ENCODE measurements at places on chromosomes 6 and 20. TPM values are rescaled to one million over a fixed set of nuclear protein-coding genes. Genes with fewer than 3 reads are reported as not detected.

DNA sequence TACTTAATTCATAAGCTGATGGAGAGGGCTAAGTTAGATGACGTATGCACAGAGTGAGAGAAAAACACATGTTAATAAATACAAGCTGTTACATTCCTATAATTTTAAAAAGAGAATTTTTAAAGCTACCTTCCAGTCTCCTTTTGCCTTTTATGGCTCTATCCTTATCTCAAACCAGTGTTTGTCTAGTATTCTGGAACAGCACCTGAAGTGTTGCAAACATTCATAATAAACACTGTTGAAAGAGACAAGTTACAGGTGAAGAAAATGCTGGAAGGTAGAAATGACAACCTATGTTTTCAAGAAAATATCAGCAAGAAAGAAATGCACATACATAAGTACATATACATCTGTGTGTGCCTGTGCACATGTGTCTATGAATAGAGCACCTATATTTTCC is 409.1 kb downstream of the PKHD1 start:
- DNase-seq: no peak

Gene C6orf58
- not detected for total RNA-seq

DNA sequence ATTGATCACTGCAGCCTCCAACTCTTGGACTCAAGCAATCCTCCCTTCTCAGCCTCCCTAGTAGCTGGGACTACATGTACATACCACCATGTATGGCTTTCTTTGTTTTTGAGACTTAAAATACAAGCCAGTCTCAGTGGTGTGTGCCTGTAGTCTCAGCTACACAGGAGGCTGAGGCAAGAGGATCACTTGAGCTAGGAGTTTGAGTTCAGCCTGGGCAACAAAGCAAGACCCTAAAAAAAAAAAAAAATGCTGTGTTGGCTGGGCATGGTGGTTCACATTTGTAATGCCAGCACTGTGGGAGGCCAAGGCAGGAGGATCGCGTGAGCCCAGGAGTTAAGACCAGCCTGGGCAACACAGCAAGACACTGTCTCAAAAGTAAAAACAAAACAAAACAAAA is 51.7 kb downstream of the UBR2 start:
- DNase-seq: no peak

Gene PCSK2
- total RNA-seq: not detected

DNA sequence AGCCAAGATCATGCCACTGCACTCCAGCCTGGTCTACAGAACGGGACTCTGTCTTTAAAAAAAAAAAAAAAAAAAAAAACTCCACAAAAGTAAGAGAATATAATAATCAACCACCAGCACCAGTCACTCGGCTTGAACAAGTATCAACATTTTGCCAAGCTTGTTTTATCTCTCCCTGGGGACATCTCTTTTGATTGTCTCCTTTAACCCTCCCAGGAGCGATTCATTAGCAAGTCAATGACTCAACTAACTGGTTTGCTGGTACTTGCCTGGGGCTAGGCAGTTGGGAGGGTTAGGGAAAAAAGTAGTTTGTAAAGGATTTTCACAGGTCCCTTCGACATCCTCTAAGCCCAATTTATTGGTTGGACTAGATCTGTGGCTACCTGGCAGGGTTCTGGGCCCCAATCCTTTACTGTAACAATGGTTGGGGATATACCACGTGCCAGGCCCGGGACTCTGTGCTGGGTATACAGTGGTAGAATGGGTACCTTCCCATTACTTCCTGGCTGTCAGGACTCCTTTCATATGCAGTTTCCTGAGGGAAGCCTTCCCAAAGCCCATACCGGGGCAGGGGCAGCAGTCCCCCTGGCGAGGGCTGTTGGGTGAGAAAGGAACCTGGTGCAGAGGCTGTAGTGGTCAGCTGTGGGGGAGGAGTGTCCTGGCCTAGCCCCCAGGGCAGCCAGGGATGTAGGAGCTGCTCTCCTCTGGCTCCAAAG is 12.2 kb downstream of the TGIF2 start:
- no peak for DNase-seq

DNA sequence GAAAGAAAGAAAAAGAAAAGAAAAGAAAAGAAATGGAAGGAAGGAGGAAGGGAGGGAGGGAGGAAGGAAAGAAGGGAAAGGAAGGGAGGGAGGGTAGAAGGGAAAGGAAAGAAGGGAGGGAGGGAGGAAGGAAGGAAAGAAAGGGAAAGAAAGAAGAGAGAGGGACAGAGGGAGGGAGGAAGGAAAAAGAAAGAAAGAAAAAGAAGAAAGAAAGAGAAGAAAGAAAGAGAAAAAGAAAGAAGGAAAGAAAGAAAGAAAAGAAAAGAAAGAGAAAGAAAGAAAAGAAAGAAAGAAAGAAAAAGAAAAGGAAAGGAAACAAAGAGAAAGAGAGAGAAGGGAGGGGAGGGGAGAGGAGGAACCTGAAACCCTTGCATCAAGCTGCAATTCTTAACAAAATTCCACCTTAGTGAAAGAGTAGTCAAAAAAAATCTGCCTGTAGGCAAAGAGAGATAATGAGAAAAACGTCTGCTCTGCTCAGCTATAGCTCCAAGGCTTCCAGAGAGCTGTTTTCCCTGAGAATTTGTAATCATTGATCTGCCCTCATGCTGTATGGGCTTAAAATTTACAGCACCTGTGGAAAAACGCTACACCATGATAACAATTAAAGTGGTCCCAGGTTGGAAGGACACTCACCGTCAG is 16.7 kb upstream of the MYCT1 start:
- no peak for DNase-seq

GRCh38 chr6:126385536-126385935 is 45.6 kb downstream of the CENPW start:
- no peak for DNase-seq

- DNase-seq: no peak
Measured at GRCh38 chr6:136990754-136991153, 54.0 kb downstream of the IL20RA start.

DNA sequence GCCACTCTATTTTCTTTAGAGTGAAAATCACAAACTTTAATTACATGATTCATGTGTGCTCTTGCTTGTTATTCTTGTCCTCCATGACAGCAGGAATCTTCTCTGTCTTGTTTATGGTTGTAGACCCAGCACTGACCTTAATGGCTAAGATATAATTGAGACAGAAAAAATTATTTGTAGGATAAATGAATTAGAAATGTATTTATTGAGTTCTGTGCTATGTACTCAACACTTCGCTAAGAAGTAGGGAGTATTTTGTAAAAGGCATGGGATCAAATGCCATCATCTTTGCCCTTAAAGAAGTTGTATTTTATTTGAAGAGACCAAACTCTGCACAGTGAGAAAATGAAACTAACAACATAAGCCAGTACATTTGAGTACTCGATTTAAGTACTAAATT is 71.2 kb downstream of the CBLN4 start:
- DNase-seq: no peak

GRCh38 chr6:53361549-53362031 is 12.8 kb upstream of the ELOVL5 start:
- DNase-seq: no peak

Gene ADAT2
- 3.6 TPM for total RNA-seq

Gene NHLRC1
- total RNA-seq: 0.65 TPM

GRCh38 chr6:50966986-50967385 is 148.3 kb downstream of the TFAP2B start:
- DNase-seq: no peak

- no peak for DNase-seq
Measured at GRCh38 chr20:64236137-64237088, 19.1 kb upstream of the PCMTD2 start.

DNA sequence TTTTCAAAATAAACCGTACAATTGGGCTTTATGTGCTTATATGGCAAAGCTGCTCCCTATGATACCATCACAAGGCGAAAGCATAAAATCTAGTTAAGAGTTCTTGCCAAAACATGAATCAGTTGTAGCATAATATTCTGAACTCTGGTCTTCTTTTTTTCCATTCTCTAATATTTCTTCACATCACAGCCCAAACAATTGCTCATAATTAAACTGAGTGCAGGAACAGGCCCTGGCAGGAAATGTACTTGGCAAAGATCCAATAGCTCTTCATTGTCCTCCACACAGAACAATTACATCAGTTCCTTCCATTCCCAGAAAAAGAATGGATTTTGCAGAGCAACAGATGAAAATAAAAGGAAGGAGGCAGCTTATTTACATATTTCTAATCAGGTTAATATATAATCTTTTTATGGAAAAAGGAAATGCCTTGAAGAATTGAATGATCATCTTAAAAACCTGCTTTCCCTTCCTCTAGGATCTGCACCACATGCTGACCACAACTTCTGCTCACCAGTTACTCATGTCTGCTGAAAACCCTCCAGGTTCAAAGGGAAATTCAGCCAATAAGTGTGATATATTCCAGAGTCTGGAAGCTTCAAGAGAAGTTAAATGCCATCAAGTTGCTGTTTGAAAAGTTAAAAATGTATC is 123.3 kb upstream of the COL21A1 start:
- peak; percentile 98 for DNase-seq

DNA sequence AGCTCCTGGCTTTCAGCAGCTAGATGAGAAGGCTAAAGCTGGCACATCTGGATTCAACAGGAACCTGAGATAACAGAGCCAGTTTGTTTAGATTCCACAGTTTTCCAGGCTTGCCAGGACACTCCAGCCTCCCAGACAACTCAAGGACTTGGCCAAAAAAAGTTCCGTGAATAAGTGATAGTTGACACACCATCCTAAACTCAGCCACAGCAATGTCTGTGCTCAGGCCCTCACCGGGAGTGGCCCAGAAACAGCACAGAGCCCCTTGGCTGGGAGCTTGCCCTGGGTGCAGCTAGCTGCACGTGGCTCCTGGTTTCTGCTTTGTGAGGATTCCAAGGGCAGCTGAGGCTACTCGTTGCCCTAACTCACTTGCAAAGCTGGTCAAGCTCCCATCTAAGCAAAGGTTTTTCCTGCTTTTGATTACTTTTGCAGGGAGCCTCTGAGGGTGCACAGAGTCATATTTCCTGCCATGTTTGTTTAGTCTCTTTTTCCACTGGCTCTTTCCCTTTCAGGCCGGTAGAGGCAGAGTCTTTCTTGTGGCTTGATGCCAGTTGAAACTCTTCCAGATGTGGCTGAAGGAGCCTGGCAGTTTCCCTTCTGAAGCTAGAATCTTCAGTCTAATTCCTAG is 118.3 kb upstream of the ECI2 start:
- DNase-seq: peak; percentile 89

Gene DCBLD1
- total RNA-seq: 32.3 TPM

Gene SH3BGRL2
- 123 TPM for total RNA-seq

- DNase-seq: no peak
Measured at GRCh38 chr20:23652371-23652770, 14.6 kb upstream of the CST3 start.

Gene DAAM2
- 0.20 TPM for total RNA-seq

Gene ADGRG6
- 8.5 TPM for total RNA-seq

- no peak for DNase-seq
Measured at GRCh38 chr20:49677777-49678758, 35.6 kb downstream of the B4GALT5 start.

GRCh38 chr6:4164456-4164855 is 29.1 kb upstream of the ECI2 start:
- no peak for DNase-seq

Gene SIRPD
- not detected for total RNA-seq

Gene TRIM40
- not detected for total RNA-seq

GRCh38 chr20:60021104-60021503 is 62.9 kb downstream of the CDH26 start:
- no peak for DNase-seq

GRCh38 chr20:43514648-43514999 is 7.1 kb downstream of the L3MBTL1 start:
- DNase-seq: no peak

Gene ROS1
- not detected for total RNA-seq

Gene RRBP1
- 49.9 TPM for total RNA-seq

DNA sequence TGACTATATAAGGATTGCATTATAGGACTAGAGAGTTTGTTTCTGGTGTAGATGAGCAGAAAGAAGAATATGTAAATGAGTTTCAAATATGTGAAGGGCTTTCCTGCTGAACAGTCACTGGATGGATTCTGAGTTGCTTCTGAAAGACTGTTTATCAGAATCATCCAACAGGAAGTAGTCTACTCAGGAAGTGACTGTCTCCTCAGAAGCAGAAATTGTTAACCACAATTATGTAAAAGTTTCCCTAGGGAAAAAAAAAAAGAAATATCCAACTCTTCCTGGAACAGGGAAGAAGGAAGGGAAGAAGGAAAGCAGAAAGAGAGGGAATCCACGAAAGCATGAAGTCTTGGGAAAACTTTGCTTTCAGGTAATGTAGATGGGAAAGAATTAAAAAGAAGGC is 138.9 kb downstream of the TENT5A start:
- DNase-seq: peak; percentile 89

DNA sequence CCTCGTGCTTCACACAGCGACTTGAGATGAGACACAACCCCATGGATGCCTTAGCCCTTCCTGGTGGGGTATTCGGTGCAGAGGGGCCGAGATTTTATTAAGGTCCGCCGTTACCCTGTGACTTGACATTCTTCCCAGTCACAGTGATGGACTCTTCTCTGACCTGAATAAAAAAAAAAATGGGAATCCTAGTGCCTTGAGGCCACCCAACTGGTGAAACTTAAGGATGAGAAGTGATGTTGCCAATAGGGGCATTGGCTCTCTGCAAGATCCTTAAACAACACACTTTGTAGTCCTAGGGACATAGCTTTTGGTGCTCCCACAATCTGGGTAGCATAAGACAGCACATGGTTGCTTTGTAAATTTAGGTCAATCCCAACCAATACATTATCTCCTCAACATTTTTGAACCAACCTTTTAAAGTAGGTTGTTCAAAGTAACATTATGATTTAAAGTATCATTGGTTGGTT is 814 bp upstream of the ADNP start:
- DNase-seq: no peak

DNA sequence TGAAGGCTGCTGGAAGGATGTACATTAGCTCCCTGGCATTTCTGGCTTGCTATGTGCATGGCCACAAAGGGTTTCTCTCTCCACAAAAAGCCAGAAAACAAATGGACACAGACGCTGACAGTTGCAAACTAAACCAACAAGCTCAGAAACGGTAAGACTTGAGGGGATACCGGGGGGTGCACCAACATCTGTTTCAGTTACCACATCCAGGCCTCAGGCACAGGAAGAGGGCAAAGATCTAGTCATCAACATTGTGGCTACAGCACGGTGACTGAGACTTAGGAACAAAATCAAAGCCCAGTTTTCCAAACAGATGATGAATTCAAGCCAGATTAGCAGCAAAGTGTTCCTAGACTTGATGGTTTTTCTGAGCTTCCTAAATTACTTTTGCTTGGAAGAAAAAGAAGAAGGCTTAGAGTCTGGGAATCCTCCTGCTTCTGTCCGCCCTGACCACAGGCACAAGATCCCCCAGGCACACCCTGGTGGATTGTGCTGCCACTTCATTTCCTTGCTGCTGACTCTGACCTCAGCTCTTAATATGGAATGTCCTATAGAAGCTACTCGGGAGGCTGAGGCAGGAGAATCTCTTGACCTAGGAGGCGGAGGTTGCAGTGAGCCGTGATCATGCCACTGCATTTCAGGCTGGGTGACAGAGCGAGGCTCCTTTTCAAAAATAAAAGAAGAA is 54.2 kb upstream of the ADGRF1 start:
- no peak for DNase-seq

Gene PRR18
- total RNA-seq: not detected
